ENCODE measurements at places on chromosomes 7 and 10.
A peak's percentile ranks its signal among the peaks of the same experiment; 100 is the strongest.

DNA sequence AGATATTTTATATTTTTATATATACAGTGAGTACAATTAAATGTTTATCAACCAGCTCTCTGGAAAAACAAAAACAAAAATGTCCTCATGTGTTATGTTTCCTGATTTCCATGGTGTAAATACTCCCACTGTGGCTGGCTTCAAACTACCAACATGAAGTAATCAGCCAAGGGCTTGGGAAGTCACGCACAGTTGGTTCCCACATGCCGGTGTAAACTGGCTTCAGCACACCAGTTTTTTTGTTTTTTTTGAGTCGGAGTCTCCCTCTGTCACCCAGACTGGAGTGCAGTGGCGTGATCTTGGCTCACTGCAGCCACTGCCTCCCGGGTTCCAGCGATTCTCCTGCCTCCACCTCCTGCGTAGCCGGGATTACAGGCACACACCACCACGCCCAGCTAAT is 11.8 kb downstream of the OSBPL3 start:
- no peak for DNase-seq

GRCh38 chr7:18995811-18996426 is 121.5 kb downstream of the TWIST1 start:
- no peak for DNase-seq

DNA sequence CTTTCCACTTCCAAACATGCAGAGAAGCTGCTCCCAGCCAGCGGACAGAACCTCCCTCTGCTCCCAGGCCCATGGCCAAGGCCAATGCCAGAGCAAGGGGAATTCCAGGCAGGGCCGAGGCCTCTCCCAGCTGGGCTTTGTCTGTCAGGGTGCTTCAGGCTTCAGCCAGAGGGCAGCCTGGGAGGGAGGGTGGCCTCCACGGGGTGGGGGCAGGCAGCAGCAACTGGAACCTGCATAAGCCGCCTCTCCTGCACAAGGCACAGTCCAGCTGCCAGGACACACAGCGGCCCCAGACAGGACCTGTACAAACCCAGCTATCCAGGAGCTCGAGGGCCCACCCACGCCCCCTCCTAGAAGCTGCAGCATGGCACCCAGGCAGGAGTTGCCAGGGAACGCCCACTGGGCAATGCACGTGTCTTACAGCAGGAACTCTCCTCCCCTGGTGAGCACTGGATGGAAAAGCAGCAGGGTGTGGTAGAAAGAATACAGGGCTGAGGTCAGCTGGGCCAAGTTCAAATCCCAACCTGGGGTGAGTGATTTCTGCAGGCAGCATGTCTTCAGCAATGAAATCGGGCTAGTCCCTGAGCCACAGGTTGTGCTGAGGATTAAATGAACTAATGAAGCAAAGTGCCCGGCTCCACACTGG is 7.6 kb downstream of the FAM53B start:
- DNase-seq, result no peak

DNA sequence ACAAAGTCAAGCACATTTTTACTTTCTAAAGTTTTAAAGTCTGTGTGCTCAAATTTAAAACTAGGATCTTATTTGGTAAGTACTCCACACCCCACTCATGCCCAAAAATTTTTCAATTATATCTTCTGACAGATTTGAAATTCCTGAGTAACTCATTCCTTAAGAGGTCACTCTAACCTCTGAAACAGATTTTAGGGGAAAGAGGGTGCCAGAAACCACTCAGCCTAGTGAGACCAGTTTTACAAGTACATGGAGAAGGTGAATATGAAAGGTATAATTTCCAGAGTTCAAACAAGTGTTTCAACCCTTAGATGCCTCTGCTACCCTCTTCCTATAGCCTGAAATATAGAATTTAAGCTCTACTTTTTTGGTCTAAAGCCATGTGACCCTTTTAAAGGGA is 79.2 kb downstream of the C7orf25 start:
- no peak for DNase-seq

DNA sequence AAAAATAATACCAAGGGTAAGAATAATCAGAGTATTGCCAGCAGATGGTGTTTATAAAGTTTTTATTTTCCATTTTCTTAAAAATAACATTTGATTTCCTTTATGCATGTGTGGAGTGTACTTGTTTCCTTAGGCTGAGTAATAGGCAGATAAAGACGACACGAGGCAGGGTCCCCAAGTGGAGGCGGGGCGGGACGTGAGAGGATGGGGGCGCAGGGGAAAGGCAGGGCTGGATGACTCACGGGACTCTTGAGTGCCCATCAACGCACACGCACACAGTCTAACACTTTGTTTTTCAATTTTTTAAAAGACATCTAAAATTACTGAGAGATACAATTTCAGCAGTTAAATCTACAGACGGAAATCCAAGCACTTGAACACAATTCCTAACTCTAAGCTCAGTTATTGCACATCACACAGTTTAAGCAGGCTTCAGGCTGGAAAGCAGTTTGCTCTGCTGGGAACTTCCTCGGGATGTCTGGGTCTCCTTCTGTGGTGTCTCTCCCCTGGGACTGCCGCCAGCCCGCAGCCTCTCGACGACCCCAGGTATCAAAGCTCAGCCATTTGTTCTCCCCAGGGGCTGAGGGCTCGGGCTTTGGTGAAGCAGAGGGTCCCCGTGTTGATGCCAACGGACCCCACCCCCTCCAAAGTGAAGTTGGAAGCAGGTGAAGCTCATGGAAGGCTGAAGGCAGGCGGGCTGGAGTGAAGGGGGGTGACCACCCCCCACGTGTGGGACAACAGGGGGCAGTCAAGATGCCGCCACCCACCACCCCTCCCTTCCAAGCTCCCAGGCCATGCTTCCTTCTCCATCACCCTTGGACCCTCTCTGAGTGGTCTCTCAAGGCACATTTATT is 29.1 kb downstream of the SPOCK2 start:
- no peak for DNase-seq

DNA sequence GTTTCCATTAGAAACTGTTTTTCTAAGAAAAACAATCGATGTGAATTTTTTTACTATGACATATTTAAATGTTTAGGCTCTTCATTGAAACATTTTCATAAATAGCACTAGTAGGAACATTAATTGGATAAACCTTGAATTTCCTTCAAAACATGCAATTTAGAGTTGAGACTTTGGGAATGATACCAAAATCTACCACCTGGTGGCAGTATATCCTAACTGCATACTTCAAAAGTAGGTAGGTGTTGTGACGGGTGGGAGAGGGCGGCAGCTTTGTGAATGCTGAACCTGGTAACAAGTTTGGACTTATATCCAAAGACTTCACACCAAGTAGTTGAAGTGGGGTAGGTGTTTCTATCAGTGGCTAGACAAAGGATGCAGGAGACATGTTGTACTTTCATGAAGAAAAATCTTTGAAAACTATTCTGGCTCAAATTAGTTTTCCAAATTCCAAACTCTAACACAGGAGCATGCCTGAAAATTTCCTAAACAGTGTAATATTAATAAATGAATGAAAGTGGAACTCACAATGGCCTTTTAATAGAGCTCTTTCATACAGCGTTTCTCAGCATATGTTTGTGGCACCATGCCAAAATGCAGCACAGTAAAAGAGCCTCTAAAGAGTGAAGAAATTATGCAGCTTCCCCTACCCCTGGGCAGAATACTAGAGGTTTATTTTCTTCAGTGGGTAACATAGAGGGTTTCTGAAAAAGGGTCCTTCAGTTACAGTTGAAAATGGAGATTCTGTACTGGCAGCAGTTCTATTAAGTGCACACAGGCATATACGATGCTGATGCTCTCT is 201.0 kb upstream of the TPK1 start:
- peak; percentile 48 for DNase-seq

GRCh38 chr10:78865931-78866717 is 202.6 kb upstream of the ZMIZ1 start:
- no peak for DNase-seq

DNA sequence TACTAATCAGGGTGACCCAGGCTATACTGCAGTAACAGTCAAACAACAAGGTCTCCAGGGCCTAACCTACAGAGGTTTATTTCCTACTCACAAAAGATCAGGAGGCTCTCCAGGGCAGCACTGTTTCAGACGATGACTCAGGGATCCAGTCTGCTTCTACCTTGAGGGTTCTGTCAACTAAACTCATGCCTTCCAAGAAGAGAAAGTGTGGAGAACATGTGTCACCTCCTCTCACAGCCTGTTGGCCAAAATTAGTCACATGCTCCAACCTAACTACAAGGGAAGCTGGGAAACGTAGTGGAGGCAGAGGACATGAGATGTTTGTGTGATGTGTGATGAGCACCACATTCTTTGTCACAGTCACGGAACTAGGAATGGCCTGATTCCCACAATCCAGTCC is 14.7 kb upstream of the INA start:
- DNase-seq, result no peak

- no peak for DNase-seq
These were observed 114.5 kb downstream of the ARID5B start for GRCh38 chr10:62015994-62016393.

GRCh38 chr10:73589563-73590126 is 1.5 kb downstream of the USP54 start:
- DNase-seq, result no peak

GRCh38 chr7:158048569-158048968 is 539.1 kb downstream of the PTPRN2 start:
- no peak for DNase-seq

GRCh38 chr10:43340619-43341018 is 30.8 kb upstream of the FXYD4 start:
- no peak for DNase-seq

- no peak for DNase-seq
These were observed 80.5 kb upstream of the TMEM106B start for GRCh38 chr7:12130609-12131008.

DNA sequence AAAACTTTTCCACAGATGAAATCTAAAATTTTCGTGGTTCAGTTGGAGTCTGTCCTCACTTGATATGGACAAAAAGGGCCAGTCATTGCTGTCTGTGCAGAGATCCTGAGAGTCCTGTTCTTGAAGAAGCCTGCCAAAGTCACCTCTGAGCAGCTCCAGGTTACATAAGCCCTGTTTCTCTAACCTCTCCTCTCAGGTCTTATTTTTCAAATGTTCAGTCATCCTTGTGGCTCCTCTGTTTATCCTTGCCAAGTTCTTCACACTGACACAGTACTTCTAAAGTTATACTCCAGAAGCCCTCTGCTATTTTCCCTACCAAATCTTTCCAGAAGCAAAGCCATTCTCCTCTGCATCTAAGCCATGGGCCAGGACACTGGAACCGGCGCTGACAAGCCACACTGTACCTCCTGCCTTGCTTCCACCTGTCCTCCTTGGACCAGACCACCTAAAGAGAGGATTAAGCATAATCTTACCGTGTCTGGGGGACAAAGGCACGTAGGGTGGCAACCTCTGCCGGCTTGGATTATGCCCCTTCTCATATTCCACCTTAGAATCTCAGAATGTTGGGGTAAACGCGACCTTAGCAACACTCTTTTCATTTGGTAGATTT is 161.6 kb downstream of the JAZF1 start:
- DNase-seq, result no peak

DNA sequence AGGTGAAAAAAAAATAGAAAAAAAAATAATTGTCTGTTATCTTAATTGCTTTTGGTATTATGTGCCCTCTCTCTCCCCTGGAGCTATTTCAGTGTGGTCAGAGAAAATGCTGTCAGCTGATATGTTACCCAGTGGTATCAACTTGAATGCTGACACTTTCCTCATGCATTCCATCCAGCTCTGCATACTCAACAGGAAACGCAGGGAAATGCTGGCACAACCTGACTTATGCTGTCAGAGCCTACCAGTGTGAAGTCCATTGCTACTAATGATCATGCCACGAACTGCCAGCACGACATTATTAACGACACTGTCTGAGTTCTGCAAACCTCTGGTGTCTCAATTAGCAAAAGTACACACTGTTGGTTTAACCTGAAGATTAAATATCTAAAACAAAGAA is 182.8 kb downstream of the ZWINT start:
- no peak for DNase-seq

- no peak for DNase-seq
These were observed 26.2 kb upstream of the EXOC6 start for GRCh38 chr10:92822060-92822634.

- DNase-seq, result no peak
These were observed 65.7 kb upstream of the ASAH2 start for GRCh38 chr10:50316695-50317648.

GRCh38 chr7:42981601-42982000 is 49.4 kb downstream of the MRPL32 start:
- no peak for DNase-seq

DNA sequence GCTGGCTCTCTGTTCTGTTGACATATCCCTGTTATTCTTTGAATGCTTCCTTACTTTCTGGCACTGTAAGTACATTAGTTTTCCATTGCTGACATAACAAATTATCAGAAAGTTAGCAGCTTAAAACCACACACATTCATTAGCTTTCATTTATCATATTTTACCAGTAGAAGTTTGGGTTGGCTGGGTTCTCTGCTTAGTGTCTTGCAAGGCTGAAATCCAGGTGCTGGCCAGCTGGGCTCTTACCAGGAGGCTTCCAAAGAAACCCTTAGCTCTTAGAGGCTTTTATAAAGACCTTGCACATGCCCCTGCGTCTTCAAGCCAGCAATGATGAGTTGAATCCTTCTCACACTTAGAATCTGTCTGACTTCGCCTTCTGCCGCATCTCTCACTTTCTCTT is 160.6 kb downstream of the MLLT10 start:
- DNase-seq, result no peak

GRCh38 chr7:133883591-133883990 is 243.5 kb upstream of the LRGUK start:
- no peak for DNase-seq

GRCh38 chr10:11522821-11523245 is 88.6 kb downstream of the USP6NL start:
- DNase-seq, result peak; percentile 18

DNA sequence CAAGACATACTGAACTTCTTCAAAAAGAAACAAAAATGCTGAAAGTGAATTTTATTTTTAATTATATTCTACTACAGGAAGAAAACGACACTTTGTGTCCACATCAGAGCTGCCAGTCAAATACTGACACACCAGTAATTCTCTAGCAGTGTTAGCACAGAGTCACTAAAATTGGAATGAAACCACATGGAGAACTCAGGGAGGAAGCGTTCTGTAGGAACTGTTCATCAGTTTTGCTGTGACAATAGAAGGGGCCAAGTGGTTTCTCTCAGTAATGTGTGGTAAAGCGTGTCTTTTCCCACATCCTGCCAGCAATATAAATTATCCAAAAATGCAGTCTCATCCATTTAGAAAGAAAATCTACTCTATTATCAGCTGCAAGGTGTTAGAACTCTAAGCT is 683.3 kb downstream of the GRM8 start:
- no peak for DNase-seq

GRCh38 chr10:97123765-97124164 is 62.0 kb downstream of the SLIT1 start:
- no peak for DNase-seq

DNA sequence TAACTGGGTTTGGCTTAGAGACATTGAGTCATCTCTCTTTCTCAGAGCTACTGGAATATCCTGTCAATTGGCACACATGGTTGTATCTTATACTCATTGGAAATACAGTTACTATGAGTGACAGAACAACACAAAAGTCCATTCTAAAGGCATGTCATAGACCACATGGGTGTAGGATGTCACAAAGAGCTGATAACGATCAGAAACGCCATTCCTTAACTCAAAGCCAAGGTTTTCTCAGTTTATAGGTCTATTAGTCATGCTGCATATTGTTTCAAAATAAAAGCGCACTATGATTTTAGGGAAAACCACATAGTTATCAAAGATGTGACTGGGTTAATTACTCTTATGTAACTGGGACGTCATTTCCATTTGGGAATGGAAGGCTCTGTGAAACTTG is 147.2 kb upstream of the FAM171A1 start:
- no peak for DNase-seq

- DNase-seq, result no peak
These were observed 24.0 kb downstream of the CCSER2 start for GRCh38 chr10:84352251-84352842.
